Brain (organoid and tissue), 16 donors: ENCODE measurements at places on chromosomes 7 and 10. TPM values are rescaled to one million over a fixed set of nuclear protein-coding genes. Genes with fewer than 3 reads are reported as not detected.

DNA sequence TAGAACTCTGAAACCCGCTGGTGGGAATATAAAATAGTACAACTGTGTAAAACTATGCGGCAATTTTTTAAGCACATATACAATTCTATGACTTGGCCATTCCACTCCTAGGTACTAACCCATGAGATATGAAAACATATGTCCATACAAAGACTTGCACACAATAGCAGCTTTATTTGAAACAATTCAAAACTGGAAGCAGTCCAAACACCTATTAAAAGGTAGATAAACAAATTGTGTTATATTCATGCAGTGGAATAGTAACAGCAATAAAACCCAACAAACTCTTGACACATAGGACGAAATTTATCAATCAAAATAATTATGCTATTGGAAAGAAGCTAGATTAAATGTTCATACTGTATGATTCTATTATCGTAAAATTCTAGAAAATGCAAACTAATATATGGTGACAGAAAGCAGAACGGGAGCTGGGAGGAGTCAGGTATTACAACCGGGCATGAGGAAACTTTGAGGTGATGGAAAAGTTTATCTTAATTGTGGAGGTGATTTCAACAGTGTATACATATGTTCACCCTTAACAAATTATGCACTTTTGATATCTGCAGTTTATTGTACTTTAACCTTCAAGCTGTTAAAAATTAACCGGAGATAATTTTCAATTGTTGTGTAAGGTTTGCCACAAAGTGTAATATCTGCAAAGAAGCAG is 803 bp upstream of the STK31 start:
- no peak for DNase-seq

GRCh38 chr7:1357601-1358271 is 101.5 kb downstream of the MICALL2 start:
- DNase-seq = no peak

- no peak for DNase-seq
Observed at GRCh38 chr7:46603780-46604179, 682.7 kb upstream of the IGFBP3 start.

GRCh38 chr10:133329491-133330202 is 7.0 kb downstream of the CALY start:
- DNase-seq = peak; percentile 95

DNA sequence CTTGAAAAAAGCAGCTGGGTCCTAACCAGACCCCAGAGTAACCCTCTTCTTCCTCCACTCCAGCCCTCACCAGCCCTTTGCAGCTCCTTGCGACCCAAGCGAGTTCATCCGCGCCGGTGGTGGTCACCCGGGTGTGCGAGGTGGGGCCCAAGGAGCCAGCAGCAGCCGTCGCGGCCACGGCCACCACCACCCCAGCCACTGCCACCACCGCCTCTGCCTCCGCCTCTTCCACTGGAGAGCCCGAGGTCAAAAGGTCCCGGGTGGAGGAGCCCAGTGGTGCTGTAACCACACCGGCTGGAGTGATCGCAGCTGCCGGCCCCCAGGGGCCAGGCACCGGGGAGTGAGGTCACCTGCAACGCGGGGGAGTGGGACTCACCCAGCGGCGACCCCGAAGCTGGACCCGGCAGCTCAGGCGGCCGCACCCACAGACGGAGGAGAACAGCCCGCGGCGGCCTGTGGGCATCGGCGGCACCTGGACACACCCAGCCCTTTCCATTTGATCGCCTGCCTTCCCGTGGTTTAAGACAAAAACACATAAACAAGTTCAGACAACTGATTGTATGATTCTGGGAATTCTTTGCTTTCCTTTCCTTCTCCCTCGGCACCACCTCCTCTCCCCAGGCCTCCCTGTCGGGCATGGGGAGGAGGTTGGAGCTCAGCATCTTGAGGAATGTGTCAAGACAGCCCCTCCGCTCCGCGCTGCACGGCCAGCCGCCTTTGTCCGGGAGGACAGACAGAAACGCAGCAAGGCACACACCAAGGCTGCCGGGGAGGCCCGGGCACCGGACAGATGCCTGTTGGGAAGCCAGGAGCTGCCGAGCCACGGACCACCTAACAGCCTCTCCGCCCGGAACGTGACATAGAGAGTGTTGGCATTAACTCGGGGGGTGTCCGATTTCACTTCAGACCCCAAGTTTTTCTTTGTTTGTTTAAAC is 13.0 kb upstream of the AP5Z1 start:
- no peak for DNase-seq

DNA sequence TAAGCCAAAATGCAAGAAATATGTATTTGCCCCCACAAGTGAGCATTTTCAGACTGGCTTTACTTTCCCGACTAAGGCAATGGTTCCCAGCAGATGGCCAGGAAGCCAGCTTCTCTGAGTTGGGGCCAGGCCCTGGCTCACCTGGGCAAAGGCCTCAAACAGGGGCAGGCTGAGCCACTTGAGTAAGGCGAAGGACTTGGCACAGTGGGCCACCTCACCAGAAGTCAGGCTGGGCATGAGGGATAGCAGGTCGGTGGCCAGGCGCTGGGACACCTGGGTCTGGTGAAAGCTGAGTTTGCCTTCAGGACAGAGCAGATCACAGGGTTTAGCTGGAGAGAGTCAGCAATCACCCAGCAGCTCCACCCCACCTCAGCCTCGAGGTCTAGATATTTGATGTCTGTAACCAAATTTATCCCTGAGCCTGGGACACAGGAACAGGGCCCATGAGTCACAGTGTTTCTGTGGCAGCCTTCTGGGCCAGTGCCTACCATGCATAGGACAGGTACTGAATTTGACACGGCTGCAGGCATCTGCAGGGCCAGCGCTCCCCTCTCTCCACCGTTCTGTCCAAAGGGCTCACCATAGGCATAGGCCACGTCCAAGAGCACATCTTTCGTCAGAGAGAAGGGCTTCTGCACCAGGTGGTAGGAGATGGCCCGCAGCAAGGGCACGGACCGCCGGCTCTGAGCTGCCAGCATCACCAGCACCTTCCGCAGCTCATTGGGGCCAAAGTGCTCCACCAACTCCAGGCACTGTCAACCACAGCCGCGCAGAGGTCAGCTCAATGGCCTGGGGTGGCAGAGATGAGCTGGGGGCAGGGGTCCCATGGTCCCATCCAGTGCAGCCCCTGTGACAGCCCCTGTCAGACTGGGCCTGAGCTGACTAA is 7.3 kb downstream of the TBRG4 start:
- DNase-seq = no peak

DNA sequence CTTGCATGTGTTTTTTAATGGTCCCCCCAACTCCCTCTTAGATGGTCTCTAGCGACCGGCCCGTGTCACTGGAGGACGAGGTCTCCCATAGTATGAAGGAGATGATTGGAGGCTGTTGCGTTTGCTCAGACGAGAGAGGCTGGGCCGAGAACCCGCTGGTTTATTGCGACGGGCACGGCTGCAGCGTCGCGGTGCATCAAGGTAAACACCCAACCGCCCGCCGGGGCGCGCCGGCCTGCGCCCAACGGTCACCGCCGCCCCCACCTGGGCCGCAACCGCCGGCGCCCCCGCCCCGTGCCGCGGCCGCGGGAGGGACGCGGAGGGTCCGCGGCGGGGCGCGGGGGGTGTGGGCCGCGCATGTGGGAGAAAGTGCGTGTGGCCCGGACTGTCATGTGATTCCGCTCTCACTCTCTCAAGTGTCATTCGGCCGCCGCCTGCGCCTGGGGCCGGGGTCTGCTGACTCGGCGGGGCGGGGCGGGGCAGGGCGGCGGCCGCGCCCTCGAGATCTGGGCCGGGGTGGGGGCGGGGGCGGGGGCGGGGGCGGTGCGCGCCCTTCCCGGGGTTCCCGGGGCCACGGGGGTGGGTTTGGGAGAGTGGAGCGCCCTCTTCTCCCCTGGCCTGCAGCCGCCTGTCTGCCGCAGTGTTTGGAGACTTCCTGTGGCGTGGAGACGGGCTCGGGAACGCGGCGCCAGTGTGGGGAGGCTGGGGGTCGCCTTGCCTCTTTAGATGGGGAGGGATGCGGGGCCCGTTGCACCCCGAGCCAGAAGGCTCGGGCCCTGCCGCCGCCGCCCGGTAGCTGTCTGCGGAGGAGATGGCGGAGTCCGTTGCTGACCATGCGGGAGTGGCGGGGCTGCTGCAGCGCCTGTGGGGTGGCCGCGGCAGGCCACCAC is 817 bp downstream of the MLLT10 start:
- peak; percentile 86 for DNase-seq

DNA sequence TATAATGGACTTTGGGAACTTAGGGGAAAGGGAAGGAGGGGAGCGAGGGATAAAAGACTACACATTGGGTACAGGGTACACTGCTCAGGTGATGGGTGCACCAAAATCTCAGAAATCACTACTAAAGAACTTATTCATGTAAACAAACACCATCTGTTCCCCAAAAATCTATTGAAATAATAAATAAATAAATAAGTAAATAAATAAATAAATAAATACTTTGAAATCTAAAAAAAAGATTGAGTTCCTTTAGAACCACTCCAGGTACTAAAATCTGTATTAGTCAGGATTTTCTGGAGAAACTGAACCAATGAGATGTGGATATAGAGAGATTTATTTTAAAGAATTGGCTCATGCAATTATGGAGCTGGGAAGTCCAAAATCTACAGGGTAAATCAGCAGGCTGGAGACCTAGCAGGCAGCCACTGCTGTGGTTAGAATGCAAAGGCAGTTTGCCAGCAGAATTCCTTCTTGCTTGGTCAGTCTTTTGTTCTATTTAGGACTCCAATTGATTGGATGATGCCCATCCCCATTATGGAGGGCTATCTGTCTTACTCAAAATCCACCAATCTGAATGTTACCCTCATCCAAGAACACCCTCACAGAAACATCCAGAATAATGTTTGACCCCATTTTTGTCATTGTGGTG is 8.9 kb downstream of the IGFBP1 start:
- no peak for DNase-seq

- DNase-seq = no peak
Observed at GRCh38 chr7:120394595-120394994, 121.6 kb downstream of the KCND2 start.

DNA sequence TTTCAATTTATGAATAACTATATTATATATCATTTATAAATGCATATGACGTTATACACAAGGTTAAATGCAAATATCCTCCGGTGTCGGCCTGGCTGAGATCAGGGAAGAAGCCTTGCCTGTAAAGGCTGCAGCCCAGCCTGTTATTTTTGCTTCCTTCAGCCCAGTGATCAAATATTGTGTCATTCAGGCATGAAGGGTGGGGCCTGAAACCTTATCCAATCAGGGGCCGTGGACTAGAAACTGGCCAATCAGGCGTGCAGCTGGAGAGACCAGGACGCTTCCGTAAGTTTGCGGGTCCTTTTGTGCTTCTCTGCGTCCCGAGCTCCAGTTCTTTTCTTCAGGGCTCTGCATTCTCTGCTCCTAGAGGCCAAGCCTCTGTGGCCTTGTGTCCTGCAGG is at the start of gene ZNF722:
Gene ZNF722 (plus strand): TSS at position 301 of the 400 bp plus-strand sequence. CDS start 113 bp downstream, outside the sequence.
- DNase-seq = no peak

- DNase-seq = no peak
Observed at GRCh38 chr10:22620929-22621328, 93.4 kb downstream of the PIP4K2A start.

DNA sequence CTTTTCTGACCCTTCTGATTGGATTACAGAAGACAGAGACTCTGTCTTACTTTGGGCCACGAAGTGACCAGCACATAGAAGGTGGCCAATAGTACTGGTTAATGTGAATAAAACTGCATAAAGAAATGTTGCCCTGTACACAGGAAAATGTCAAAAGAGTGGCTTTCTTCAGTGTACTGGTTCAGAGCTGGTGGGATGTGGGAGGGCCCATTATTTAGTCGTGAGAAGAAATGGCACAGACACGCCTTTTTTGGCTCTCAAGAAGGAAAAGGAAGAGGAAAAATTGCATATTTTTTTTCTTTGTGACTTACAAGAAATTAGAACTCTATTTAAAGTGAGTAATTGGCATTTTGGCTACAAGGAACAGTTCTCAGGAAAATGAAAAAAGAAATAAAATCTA is 129.7 kb downstream of the DGKI start:
- DNase-seq = no peak

DNA sequence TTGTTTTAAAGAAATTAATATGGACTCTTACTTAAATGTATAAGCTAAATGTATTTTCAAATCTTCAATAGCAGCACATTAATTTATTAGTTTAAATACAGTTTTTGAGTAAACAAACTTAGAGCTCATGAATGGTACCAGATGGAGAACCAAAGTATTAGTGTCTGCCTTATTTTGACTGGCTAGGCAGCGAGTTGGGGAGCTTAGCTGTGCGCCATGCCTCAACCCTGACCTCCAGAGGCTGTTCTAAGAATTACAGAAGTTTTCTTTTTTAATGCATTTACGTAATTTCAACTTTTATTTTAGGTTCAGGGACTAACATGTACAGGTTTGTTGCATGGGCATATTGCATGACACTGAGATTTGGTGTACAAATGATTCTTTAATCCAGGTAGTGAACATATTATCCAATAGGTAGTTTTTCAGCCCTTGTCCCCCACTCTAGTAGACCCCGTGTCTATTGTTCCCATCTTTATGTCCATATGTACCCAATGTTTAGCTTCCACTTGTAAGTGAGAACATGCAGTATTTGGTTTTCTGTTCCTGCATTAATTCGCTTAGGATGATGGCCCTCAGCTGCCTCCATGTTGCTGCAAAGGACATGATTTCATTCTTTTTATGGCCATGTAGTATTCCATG is 166.8 kb downstream of the IQUB start:
- DNase-seq = peak; percentile 21

- no peak for DNase-seq
Observed at GRCh38 chr7:106520962-106521514, 139.9 kb downstream of the CCDC71L start.

- no peak for DNase-seq
Observed at GRCh38 chr10:79475877-79476276, 30.5 kb upstream of the ZCCHC24 start.

- DNase-seq = no peak
Observed at GRCh38 chr7:7526006-7526405, 9.7 kb downstream of the COL28A1 start.

DNA sequence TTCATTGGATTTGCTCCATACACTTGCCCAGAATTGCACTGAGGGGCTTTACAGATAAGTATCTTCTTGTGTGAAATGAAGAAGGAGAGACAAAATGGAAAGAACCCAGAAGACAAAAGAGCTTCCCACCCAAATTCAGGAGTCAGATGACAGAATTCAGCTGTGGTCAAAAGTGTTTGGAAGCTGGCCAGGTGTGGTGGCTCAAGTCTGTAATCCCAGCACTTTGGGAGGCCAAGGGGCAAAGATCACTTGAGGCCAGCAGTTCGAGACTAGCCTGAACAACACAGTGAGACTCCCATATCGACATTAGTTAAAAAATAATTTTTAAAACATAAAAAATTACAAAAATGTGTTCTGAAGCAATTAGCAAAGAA is 27.1 kb downstream of the DUSP5 start:
- no peak for DNase-seq

- no peak for DNase-seq
Observed at GRCh38 chr10:94521276-94522250, 24.0 kb upstream of the HELLS start.

- DNase-seq = no peak
Observed at GRCh38 chr10:79266084-79266483, 81.2 kb upstream of the PPIF start.

OR2A5 gene
- polyA plus RNA-seq = not detected

MYL7 gene
- polyA plus RNA-seq = not detected

CNPY1 gene
- 0.97 TPM for polyA plus RNA-seq

FKBP6 gene
- not detected for polyA plus RNA-seq

ANXA8L1 gene
- polyA plus RNA-seq = not detected

ANTXRL gene
- polyA plus RNA-seq = not detected

HOXA7 gene
- 1.3 TPM for polyA plus RNA-seq

CXCL12 gene
- polyA plus RNA-seq = 11.5 TPM
